MCF 10A (cell line): ENCODE measurements at places on chromosomes 3 and 15. TPM values are rescaled to one million over a fixed set of nuclear protein-coding genes. Genes with fewer than 3 reads are reported as not detected.

SEMA6D gene
- 0.65 and 1.1 TPM in 2 replicates for total RNA-seq

DNA sequence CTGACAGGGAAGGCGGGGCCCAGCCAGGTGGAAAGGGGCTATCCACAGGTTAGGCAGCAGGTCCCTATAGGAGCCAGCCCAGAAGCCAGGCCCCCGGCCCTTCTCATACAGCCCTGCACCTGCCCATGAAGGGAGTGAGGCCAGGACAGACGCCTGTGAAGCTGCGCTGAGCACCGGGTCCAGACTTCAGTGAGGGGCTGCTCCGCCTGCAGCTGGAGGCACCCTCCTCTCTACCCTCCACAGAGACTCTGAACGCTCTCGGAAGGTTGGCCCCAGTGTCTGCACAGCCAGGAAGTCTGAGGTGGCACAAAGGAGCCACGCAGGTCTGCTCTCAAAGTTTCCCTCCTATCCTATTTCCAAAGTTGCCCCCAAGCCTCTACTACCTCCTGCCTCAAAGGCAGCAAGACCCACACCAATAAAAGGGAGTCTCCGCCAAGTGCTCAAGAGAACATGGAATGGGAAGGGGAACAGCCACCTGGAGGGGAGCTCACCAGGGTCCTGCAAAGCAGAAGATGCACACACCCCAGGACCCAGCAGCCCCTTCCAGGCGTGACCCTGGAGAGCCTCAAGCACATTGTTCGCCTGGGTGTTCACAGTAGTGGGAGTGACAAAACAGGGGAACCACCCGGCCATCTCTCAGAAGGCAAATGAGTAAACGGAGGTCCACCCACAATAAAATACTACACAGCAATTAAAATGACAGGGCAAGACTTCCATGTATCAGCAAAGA lies 19.5 kb downstream of the XXYLT1 start:
- no peak for DNase-seq

DNA sequence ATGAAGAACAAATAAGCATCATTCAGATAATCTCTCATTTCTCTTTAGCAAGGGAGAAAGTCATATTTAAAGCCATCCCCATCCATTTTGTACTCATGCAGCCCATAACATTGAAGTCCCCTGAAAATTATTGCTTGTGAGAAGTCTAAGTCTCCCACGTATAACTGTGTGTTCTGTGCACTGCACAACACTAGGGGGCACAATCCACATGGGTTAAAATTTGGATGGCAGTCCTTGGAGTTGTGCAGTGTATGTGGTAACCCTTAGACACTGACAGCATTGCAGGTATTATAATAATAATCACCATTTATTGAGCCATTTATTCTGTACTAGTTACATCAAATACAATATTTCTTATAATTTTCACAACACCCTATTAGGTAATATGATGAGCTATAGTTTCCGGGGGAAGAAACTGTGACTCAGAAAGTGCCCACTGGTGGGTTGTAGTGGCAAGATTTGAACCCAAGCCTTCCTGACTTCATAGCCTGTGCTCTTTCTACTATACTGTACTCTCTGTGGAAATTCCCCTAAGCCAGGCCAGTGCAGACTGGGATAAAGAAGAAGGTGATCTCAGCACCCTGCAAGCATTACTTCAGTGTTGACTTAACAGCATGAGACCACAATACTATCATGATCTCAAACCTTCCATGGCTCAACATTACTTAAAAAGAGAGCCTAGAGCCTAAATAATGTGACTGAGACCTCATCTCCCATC lies 15.7 kb downstream of the KCNAB1 start:
- DNase-seq = peak; percentile 26

FBXO40 gene
- not detected in 2 replicates for total RNA-seq

EPHB1 gene
- not detected in 2 replicates for total RNA-seq

- DNase-seq = no peak
These were observed 449.1 kb downstream of the IL5RA start for GRCh38 chr3:2661078-2661477.

DNA sequence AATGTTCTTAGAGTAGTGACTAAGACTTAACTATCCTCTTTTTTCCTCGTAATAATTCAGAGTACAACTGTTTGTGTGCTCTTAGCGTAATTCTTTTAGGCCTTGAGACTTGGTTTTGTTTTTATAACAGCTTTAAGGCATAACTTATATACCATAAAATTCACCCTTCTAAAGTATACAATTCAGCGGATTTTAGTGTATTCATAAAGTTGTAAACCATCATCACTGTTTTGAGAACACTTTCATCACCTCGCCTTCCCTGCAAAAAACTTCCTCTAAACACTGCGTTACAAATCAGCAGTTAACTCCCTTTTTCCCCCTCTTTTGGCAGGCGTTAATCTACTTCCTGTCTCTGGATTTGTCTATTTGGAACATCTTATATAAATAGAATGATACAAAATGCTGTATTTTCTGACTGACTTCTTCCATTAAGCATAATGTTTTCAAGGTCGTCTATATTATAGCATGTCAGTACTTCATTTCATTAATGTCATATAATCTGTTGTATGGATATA lies 18.7 kb downstream of the DNAJC13 start:
- DNase-seq = no peak

ESYT3 gene
- 0.44 and 1.0 TPM in 2 replicates for total RNA-seq

DNA sequence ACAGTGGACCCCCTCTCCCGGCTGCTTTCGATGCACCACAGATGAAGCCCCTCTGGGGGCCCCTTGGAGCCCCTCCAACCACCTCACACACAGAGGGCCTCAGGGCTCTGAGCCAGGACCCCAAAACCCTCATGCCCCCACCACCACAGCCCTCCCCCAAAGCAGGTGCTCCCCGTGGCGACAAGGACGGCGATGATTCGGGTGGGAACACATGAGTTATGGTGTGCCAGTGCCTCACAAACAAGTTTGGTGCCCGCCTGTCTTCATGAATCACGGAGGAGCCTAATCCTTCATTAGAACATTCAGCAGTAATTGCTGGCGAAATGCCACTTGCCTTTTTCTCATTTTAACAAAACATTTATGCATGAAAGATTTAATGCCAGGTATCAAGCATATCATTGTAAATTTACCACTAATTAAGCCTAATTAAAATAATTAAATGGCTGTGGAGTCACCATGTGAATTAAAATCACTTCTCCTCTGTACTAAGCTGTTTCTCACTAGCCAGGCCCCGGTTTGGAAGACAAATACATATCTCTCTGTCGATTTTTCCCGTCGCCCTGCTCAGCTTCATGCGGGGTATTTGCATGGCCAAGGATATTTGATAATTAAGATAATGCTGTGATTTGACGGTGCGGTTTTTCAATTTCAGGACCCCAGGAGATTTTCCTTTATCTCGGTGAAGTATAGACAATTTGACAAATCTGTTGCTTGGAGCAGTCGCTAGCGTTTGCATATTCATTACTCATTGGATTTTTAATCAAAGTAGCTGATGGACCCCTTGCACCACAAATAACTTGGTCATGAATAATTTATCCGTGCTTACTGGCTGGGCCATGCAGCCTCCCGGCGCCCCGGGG lies 157.0 kb downstream of the TLE3 start:
- DNase-seq = no peak

DNA sequence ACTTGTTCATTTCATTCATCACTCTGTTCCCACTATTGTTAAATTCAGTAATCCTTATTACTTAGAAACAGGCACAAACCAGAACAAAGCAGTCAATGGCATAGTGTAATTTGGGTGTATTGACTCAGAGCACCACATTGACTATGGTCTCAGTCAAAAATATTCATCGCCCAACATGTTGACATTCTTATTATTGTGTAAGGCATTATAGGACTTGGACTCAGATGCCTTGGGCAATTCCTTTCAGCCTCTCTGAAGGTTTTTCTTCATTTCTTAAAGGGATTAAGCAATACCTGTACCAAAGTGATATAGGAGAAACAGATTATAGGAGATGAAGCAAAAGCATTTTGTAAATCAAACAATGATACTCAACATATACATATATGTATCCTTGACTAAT lies 114.7 kb upstream of the BHLHE40 start:
- peak; percentile 79 for DNase-seq

DNA sequence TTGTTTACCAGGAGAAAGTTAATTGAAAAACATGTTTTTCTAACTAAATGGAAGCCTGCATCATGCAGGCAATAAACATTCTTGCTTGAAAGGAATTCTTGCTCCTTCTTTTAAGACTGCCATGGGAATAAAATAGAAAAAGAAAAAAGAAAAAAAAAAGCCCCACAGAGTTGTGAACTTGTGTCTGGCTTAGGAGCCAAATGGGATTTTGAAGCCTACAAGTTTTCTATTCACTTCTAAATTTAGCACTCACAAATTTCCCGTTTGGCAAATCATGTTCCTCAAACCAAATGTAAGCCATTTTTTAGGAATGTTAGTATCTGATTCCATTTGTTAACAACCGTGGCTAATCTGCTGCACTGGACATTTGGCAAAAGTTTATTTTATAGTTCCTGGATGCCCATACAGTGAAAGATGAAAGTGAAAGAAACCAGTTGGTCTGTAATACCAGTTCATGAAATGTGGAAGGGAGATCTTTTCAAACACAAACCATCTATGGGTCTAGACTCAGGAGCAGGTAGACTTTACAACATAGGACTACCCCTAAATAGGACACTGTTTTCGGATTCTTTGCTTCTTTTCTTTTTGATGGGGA lies 133.8 kb upstream of the GMNC start:
- DNase-seq = no peak

DNA sequence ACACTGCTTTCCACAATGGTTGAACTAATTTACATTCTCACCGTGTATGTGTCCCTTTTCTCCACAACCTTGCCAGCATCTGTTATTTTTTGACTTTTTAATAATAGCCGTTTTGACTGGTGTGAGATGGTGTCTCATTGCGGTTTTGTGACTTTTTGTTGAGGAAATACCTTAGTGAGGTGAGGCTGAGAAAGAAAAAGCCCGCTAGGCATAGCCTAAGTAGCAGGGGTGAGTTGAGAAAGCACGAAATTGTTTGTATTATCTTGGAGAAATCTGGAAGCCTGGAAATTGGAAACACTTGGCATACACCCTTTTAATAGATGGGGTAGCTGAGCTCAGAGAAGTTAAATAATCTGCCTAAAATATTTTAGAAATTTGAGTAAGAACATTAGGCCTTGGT lies 61.5 kb upstream of the CFAP161 start:
- DNase-seq = peak; percentile 57

GRCh38 chr15:63979262-63979793 lies 67.0 kb downstream of the DAPK2 start:
- DNase-seq = no peak

- no peak for DNase-seq
These were observed 2.7 kb downstream of the TATDN2 start for GRCh38 chr3:10251006-10251405.

DNA sequence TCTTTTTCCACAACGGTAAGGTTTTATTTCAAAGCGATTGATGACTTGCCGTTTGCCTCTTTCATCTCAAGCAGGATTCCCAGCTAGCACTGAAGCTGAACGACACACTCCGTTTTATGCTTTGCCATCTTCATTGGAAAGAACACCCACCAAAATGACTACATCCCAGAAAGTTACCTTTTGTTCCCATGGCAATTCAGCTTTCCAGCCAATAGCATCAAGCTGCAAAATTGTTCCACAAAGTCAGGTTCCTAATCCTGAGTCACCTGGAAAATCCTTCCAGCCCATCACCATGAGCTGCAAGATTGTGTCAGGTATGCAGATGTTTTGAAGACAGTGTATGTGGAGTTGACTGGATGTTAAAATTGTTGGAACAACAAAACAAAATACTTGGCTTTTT lies 56.5 kb downstream of the YEATS2 start:
- DNase-seq = no peak

DNA sequence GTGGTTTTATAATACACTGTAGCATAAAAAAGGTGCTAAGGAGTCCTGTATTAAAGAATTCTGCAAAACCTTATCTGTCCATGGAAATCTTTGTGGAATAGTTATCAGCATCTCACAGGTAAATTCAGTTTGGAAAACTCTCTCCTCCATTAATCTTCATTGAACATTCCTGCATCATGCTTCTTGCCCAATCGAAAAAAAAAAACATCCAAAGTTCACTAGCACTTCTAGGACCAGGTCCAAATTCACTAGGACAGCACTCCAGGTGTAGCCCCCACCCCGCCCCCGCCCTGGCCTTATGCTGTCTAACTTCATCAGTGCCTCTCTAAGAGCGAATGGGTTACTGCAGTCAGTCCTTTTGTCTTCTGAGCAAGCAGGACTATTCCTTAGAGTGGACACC lies 138.6 kb downstream of the PLD1 start:
- DNase-seq = no peak

DNA sequence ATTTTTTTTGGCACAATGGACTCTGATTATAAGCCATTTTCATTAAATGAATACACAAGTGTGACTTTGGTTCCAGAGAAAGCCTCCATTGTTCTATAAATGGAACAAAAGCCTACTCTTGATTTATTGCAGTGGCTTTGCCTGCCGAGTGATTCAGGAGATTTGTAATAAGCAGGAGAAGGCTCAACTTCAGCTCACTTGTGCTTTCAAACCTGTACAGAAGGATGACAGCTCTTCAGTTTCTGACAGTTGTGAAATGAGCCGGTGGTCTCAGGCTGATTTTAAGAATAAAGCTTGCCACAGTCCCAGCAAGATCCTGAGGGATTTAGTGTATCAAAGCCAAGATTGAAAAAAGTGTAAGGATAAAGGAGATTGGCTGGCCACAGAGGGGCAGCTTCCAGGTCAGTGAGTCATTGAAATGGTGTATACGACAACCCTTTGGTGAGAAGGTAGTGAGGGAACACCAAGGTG lies 438.8 kb upstream of the TGFBR2 start:
- peak; percentile 34 for DNase-seq

- peak; percentile 62 for DNase-seq
These were observed 303.5 kb upstream of the TPM1 start for GRCh38 chr15:62739082-62739481.

DNA sequence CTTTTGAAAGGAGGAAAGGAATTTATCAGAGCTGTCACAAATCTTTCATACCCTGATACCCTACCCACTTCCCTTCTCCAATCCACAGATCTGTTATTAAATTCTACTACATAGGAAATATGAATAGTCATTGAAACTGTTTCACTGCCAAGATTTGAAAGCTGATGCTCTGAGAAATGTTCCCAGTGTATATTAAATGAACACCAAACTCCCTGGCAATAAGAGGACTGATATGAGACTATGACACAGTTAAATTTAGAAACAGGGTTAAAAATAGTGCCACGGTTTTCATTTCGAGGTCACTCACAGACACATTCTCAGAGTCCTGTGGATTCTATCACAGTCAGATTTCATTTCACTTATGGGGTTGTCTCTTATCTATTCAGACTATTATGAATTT lies 27.2 kb upstream of the GBE1 start:
- no peak for DNase-seq

CAMK2N2 gene
- total RNA-seq = 6.1 TPM in 2 replicates

CLRN1 gene
- total RNA-seq = not detected in 2 replicates

DNA sequence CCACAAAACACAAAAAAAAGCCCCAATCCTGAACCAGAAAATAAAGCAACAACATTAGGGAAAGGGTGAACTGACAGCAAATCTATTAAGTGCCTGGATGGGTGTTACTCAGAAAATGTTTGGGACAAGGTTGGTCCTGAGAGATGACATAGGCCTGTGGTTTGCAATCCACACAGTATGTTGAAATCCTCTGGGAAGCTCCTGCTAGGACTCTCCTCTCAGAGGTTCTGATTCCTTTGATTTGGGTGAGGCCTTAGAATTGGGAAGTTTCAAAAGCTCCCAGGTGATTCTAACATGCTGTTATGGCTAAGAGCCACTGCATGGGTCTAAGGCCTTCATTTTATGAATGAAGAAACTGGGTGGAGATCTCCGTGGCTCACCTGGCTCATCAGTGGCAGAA lies 18.4 kb downstream of the CLDN1 start:
- peak; percentile 86 for DNase-seq

- no peak for DNase-seq
These were observed 79.4 kb upstream of the FAM98B start for GRCh38 chr15:38374556-38374955.

TBL1XR1 gene
- total RNA-seq = 171 and 178 TPM in 2 replicates

- DNase-seq = no peak
These were observed 88.8 kb upstream of the HES1 start for GRCh38 chr3:194046995-194047645.
